LHCN-M2 (cell line): ENCODE measurements at places on chromosomes 7 and 10. TPM values are rescaled to one million over a fixed set of nuclear protein-coding genes. Genes with fewer than 3 reads are reported as not detected.

Gene PPP1R3C
- total RNA-seq: 74.9 and 101 TPM in 2 replicates

Gene RBM48
- total RNA-seq: 12.9 and 13.1 TPM in 2 replicates

Gene SMKR1
- 0.46 and 0.71 TPM in 2 replicates for total RNA-seq

Gene LRRC17
- 1,139 and 1,308 TPM in 2 replicates for total RNA-seq

Gene TFR2
- total RNA-seq: 1.3 TPM in 2 replicates

Gene MLXIPL
- total RNA-seq: 0.13 and 0.63 TPM in 2 replicates

Gene MBL2
- total RNA-seq: not detected in 2 replicates

Gene AFAP1L2
- under 0.01 TPM in 1 of 2 replicates, not detected in the other for total RNA-seq

Gene TLX1
- total RNA-seq: not detected in 2 replicates

Gene PON1
- total RNA-seq: 0.75 TPM in 1 of 2 replicates, not detected in the other

Gene CLCN1
- not detected in 2 replicates for total RNA-seq

DNA sequence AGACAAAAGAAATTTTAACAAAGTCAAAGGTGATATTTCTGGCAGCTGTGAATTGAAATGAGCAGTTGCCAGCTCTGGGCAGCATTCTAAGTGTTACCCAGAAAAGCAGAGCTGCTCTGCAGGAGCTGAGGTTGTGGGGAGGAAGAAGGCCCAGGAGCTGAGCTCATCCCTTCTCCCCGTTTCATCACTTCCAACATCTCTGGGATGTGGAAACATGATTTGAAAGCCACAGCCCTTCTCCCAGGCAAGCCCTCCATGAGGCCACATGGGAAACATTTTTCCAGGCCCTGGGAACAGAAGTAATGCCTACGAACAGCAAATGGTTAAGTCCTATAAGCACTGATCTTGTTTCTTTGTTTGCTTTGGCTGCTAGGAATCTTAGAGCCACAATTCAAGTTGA is 10.9 kb upstream of the DMBT1 start:
- DNase-seq: peak; percentile 9

DNA sequence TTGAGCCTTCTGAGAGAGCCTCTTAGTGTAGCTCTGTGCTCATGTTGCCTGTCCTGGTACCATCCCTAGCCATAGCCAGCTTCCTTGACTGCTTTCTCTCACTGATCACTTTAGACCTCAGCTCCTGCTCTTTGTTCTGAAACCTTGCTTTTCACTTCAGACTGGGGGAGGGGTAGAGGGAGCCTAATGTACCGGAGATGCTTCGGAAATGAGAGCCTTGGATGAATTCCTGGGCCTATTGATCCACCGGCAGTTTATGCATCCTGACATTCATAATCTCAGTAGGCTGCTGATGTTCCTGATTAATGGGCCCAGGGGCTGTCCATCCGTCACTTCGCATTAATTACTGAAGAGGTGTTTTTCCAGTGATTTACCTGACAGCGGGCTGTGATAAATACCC is 38.8 kb downstream of the R3HCC1L start:
- no peak for DNase-seq

GRCh38 chr7:142177869-142178268 is 66.4 kb downstream of the MGAM2 start:
- no peak for DNase-seq

- DNase-seq: no peak
Observed at GRCh38 chr10:1401071-1401965, 336.0 kb downstream of the ADARB2 start.

GRCh38 chr7:16347066-16347826 is 74.1 kb downstream of the CRPPA start:
- peak; percentile 66 for DNase-seq

DNA sequence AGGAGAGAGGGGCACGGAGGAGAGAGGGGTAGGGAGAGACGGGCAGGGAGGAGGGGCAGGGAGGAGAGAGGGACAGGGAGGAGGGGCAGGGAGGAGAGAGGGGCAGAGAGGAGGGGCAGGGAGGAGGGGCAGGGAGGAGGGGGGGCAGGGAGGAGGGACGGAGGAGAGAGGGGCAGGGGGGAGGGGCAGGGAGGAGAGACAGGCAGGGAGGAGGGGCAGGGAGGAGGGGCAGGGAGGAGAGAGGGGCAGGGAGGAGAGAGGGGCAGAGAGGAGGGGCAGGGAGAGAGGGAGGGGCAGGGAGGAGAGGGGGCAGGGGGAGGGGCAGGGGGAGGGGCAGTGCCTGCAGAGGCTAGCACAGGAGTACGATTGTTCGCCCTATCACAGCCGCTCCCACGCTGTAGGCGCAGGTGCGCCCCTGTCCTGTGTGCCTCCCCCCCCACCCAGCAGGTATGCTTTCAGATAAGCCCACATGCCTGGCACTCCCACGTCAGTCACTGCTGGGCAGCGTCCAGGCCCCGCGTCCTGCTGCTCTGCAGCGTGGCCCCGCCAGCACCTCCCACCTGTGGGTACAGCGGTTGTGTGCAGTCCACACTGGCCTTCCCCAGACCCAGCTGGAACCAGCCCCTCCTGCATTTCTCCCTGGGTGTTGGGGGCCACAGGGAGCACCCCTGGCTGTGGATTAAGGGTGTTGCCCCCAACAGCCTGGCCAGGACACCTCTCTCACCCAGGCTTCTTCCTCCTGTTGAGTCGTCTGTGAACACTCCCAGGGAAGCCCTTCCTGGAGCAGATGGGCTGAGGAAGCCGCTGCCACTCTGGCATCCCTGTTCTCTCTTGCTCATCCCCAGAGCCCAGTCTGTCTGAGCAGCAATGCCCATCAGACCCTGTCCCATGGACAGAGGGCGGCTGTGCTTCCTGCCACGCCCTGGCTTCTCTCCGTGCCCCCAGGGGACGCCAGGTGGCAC is 10.8 kb downstream of the NKX6-2 start:
- DNase-seq: no peak

- no peak for DNase-seq
Observed at GRCh38 chr10:63627881-63628296, 106.7 kb downstream of the REEP3 start.

- DNase-seq: no peak
Observed at GRCh38 chr7:94687810-94688209, 31.9 kb upstream of the SGCE start.

GRCh38 chr7:37899712-37900247 is 16.8 kb downstream of the SFRP4 start:
- no peak for DNase-seq

DNA sequence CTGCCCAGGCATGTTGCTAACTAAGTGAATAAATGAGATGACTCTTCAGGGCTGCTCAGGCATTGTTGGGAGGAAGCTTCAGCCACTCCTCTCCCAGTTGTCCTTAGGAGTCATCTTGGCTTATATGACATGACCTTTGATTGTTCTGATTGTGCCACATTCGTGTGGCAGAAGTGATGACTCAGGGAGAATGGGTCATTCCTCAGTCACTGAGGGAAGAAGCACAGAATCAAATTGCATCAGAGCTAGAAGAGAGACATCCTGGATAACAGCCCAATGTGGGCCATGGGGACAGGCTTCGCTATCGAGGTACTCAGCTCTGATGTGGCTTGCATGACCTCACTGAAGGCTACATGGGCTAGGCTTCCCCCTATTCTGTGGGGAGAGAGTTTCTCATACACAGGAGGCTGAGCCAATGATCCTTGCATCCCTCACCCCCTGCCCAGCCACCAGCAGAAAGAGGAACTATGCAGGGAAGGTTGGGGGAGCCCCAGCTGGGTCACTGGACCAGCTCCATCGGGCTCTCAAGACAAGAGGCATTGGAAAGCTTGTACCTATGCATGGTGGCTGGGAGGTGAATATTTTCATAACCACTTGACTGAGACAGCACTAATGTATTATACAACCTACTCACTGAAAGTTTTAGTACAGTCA is 6.0 kb upstream of the HMX3 start:
- DNase-seq: peak; percentile 55

GRCh38 chr10:62573929-62574328 is 199.8 kb downstream of the ZNF365 start:
- DNase-seq: no peak

- DNase-seq: peak; percentile 15
Observed at GRCh38 chr7:129702316-129702715, 90.8 kb downstream of the NRF1 start.

DNA sequence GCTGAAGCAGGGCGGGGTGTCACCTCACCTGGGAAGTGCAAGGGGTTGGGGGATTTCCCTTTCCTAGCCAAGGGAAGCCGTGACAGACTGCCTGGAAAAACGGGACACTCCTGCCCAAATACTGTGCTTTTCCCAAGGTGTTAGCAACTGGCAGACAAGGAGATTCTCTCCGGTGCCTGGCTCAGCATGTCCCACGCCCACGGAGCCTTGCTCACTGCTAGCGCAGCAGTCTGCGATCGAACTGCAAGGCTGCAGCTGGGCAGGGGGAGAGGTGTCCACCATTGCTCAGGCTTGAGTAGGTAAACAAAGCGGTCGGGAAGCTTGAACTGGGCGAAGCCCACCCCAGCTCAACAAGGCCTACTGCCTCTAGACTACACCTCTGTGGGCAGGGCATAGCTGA is 80.9 kb upstream of the DNAJB12 start:
- no peak for DNase-seq

DNA sequence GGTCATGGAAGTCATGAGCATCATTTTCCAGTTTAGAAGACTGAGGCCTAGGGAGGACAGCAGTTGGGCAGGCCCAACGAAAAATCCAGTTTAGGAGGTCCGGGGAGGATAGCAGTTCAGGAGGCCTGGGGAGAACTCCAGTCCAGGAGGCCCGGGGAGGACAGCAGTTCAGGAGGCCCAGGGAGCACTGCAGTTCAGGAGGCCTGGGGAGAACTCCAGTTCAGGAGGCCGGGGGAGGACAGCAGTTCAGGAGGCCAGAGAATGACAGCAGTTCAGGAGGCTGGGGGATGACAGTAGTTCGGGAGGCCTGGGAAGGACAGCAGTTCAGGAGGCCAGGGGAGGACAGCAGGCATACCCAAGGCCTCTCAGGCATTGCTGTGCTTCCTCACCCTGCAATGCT is 453.4 kb downstream of the LRMDA start:
- DNase-seq: no peak

DNA sequence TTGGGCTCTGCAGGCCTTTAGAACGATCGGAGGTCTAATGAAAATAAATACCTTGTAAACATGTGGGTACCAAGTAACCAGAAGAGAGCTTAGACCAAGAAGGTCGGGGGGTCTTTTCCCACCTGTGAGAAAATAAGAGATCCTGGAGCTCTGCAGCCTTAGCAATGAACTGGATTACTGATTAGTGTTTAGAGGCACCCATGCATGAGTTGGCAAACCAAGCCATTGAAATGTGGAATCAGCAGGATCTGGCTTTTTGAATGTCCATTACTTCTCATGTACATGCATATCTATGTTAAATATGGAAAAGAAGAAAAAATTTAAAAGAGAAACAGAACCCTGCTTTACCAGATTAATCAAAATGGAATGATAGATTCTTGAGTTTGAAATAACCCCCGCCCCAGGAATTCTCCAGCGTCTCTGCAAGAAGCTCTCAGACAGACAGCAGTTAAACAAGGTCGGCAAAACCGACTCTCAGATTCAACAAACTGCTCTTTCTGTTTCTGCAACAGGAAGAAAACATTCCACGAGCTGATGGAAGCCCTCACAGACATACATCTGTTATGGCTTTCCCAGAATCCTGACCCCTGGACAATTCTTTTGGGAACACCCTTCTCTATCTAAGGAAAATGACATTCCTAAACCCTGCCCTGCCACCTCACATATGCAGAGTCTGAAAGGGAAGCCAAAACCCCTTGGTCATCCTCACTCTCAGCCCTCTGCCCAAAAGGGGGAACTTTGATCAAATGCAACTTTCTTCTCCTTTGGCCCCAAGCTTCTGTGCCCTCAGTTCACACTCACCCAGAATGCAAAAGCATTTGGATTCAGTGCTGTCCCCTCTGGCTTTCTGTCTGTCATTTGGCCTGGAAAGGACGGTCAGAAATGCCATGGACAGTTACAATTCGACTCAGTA is 78.7 kb upstream of the EN2 start:
- no peak for DNase-seq

- DNase-seq: no peak
Observed at GRCh38 chr10:44885710-44886109, 25.4 kb upstream of the TMEM72 start.
